ENCODE measurements at places on chromosomes 4 and X.

DNA sequence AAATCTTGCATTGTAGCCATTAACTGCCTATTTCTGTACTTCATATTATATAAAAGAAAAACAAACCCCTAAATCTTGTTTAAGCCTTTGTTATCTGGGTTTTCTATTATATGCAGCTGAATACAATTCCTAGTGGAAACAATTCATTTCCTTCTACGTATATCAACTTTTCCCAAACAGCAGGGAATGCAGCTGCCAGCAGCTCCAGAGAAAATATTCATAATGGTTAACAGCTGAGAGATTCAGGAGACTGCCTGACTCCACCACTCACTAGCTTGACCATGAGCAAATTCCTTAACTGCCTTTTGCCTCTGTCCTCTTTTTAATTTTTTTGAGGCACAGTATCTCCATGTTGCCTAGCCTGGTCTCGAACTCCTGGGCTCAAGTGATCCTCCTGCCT lies 146.2 kb downstream of the SPATA18 start:
- no peak for DNase-seq
- no peak overlapping the region for H3K4me3 ChIP-seq
- H3K36me3 ChIP-seq, result no peaks in the 10 kb centered on the region
- H3K27me3 ChIP-seq, result no peaks in the 10 kb centered on the region
- no peak overlapping the region for H3K27ac ChIP-seq

GRCh38 chrX:76183289-76184049 lies 10.6 kb downstream of the PBDC1 start:
- H3K36me3 ChIP-seq, result peaks cover 7% of the 10 kb centered on the region
- H3K4me1 ChIP-seq, result no peaks in the 10 kb centered on the region
- no peak overlapping the region for H3K4me3 ChIP-seq
- DNase-seq, result no peak
- H3K27me3 ChIP-seq, result no peaks in the 10 kb centered on the region
- H3K27ac ChIP-seq, result no peak overlapping the region

- H3K27me3 ChIP-seq, result no peaks in the 10 kb centered on the region
- peak overlapping the region; percentile 86 for H3K27ac ChIP-seq
- H3K36me3 ChIP-seq, result peaks cover 9% of the 10 kb centered on the region
- peak overlapping the region; percentile 55 for H3K4me3 ChIP-seq
- peaks cover 14% of the 10 kb centered on the region for H3K4me1 ChIP-seq
Observed at GRCh38 chr4:119025916-119026661, 109.5 kb upstream of the MYOZ2 start.

DNA sequence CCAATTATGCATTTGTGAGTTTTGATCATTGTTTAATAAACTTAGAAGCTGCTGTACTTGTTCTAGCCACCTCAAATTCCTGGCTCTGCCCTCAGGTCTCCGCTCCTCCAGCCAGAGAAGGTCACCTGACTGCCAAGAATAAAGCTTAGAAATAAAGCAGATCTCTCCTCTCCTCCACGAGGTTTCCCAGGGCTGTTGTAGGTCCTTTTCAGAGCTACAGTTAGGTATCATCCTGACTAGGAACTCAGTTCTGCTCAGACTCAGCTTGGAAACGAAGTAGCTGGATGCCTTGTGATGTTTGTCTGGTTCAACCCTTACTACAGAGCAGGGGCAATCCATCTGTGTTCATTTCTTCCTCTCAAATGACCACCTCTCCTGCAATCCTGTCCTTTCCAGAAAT lies 79.1 kb upstream of the RAPGEF2 start:
- H3K4me1 ChIP-seq, result peaks cover 14% of the 10 kb centered on the region
- H3K4me3 ChIP-seq, result no peak overlapping the region
- no peaks in the 10 kb centered on the region for H3K27me3 ChIP-seq
- no peaks in the 10 kb centered on the region for H3K36me3 ChIP-seq
- no peak for DNase-seq

DNA sequence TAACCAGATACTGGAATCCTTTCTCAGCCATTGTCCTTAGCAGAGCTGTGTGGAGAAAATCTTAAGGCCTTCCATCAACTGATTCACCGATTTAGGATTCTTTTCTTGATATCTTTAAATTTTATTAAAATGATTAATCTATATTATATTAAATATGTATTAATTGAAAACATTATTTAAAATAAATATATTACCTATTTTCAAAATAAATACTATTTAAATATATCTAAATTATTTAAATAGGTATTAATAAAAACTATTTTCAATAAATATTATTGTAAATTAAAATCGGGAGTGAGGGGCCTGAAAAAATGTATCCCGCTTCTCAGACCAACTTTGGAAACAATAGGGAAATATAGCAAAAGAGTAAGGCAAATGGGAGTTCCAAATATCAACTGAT lies 94.0 kb upstream of the HPF1 start:
- no peak overlapping the region for H3K4me3 ChIP-seq
- H3K4me1 ChIP-seq, result no peaks in the 10 kb centered on the region
- H3K27ac ChIP-seq, result no peak overlapping the region
- H3K27me3 ChIP-seq, result no peaks in the 10 kb centered on the region
- DNase-seq, result no peak
- no peaks in the 10 kb centered on the region for H3K36me3 ChIP-seq

DNA sequence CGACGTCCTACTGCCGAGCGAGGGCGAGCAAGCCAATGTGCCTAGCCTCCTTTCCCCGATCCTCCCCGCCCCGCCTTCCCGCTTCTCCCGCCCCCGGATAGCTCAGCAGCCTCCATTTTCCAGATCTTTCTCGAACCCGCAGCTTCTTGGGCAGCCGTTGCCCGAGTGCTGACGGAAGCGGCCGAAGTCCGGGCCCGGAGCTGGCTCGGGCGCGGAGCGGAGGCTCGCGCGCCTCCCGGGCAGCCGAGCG lies 172 bp upstream of the HSPA4L start:
- H3K4me3 ChIP-seq, result peak overlapping the region; percentile 69
- peak; percentile 91 for DNase-seq
- H3K27me3 ChIP-seq, result no peaks in the 10 kb centered on the region
- H3K36me3 ChIP-seq, result no peaks in the 10 kb centered on the region

- H3K27ac ChIP-seq, result no peak overlapping the region
- no peak for DNase-seq
- H3K36me3 ChIP-seq, result no peaks in the 10 kb centered on the region
- H3K4me3 ChIP-seq, result no peak overlapping the region
- H3K4me1 ChIP-seq, result no peaks in the 10 kb centered on the region
- no peaks in the 10 kb centered on the region for H3K27me3 ChIP-seq
Observed at GRCh38 chr4:144463896-144464295, 182.1 kb upstream of the HHIP start.

GRCh38 chr4:108834166-108834834 lies 71.4 kb upstream of the ETNPPL start:
- no peak overlapping the region for H3K4me3 ChIP-seq
- H3K27me3 ChIP-seq, result no peaks in the 10 kb centered on the region
- DNase-seq, result no peak
- no peaks in the 10 kb centered on the region for H3K4me1 ChIP-seq
- H3K36me3 ChIP-seq, result no peaks in the 10 kb centered on the region

GRCh38 chr4:155666344-155667221 lies at the start of gene GUCY1A1:
GUCY1A1 (plus strand) TSS chr4:155666848; CDS start chr4:155696868, 30,020 bp downstream.
- H3K27ac ChIP-seq, result peak within 1 kb of the TSS; percentile 91
- H3K4me1 ChIP-seq, result peaks cover 6% of the 10 kb centered on the region
- H3K27me3 ChIP-seq, result no peaks in the 10 kb centered on the region
- H3K4me3 ChIP-seq, result peak within 1 kb of the TSS; percentile 80
- H3K36me3 ChIP-seq, result no peaks in the 10 kb centered on the region
- DNase-seq, result no peak

DNA sequence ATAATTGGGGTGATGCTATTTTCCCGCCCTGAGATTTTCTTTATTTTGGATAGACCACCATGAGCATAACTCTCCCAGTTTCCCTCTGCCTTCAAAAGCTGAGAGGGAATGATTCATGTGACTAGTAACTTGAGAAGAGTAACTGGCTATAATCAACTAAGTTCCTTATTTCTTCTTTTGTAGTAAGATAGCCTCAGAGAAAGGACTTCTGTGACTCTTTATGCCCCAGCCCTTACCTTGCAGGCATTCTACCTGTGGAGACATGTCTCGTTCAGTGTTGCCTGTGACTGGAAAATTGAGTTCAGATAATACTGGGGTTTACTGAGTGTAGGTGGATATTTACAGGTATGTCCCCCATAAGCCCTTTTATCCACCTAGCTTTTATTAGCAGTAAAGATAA lies 715.4 kb upstream of the HS3ST1 start:
- DNase-seq, result no peak
- H3K27me3 ChIP-seq, result no peaks in the 10 kb centered on the region

DNA sequence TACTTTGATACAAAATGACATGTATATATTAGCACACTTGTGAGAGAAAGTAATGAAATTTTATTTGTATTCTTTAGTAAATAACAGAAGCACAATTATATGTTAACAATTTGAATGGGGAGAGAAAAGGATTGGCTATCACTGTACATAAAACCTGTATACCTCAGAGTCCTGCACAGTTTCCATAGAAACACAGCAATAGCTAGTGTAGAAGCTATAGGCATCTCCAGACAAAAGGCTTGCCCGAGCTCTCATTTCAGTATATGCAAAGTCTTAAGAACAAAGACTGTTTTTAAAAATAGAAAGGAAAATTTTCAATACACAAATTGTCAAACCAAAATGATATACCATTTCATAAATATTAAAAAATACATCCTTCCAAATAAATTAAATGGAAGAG lies 38.5 kb downstream of the GPM6A start:
- no peak overlapping the region for H3K27ac ChIP-seq

- no peaks in the 10 kb centered on the region for H3K4me1 ChIP-seq
- H3K27ac ChIP-seq, result no peak overlapping the region
- H3K36me3 ChIP-seq, result no peaks in the 10 kb centered on the region
Observed at GRCh38 chr4:142961866-142962265, 115.8 kb upstream of the INPP4B start.

DNA sequence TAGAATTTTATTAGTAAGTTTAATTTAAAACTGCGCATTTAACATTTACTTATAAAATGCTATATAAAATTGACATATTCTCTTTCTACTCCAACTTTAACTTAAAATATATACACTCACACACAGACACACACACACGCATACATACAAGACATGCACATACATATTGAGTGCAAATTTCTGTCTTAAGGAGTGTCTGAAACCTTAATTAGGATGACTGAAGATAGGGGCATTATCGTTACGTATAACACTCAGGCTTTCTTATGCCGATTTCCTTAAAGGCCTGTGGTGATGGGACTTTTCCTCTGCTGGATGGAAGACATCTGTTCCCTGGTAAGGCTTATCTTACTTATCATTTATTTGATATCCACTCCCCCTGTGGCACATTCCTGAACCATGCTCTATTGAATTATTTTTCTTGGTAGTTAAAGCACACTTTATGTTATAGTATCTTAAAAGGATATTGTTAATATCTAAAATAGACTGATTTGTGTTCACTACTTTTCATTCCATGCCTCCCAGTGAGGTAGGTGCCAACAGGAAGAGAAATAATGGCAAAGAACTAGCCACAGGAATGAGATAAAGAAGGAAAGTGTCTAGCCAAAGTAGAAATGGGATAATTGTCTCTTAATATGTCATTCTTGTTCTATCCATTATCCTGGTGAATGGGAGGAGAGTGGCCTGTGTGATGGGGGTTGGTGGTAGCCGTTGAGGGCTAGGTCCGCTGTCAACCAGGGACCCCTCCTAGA lies 92.9 kb upstream of the GPRIN3 start:
- H3K36me3 ChIP-seq, result no peaks in the 10 kb centered on the region
- H3K4me3 ChIP-seq, result no peak overlapping the region
- H3K27me3 ChIP-seq, result no peaks in the 10 kb centered on the region

- peaks cover 26% of the 10 kb centered on the region for H3K27me3 ChIP-seq
- H3K36me3 ChIP-seq, result no peaks in the 10 kb centered on the region
- H3K27ac ChIP-seq, result no peak overlapping the region
- DNase-seq, result no peak
- H3K4me1 ChIP-seq, result peaks cover 12% of the 10 kb centered on the region
Observed at GRCh38 chr4:8278421-8279287, 9.1 kb downstream of the HTRA3 start.

DNA sequence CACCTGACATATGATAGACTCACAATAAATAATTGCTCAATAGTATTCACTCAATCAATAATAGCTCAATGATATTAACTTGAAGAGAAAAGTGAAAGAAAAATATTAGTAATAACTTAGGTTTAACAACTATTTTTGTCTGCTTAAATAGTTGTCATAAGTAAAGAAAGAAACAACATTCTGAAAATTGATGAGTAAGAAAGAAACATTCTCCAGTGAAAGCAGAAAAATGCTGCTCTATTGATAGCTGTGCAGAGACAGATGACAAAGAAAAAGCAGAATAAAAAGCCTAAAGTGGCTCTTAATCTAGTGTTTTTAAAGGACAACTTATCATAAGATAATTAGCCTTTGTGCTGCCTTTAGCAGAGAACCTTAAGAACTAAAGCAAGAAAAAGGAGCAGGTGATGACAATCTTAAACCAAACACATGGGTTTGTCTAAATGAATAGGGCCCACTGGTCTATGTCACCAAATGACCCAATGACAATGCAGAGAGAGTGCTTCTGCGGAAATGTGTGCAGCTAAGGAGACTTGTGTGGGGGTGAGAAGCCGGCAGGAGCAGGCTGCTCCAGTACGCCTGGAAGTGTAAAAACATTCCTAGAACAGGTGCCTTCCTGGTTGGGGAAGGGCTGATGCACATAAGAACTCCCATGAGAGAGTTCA lies 13.2 kb downstream of the HS3ST1 start:
- no peak overlapping the region for H3K27ac ChIP-seq
- H3K27me3 ChIP-seq, result no peaks in the 10 kb centered on the region
- H3K36me3 ChIP-seq, result no peaks in the 10 kb centered on the region

GRCh38 chr4:147508346-147508745 lies 27.4 kb downstream of the EDNRA start:
- no peak for DNase-seq
- no peaks in the 10 kb centered on the region for H3K4me1 ChIP-seq
- H3K36me3 ChIP-seq, result no peaks in the 10 kb centered on the region

- no peaks in the 10 kb centered on the region for H3K36me3 ChIP-seq
- H3K27ac ChIP-seq, result no peak overlapping the region
- H3K4me3 ChIP-seq, result no peak overlapping the region
- no peaks in the 10 kb centered on the region for H3K4me1 ChIP-seq
Observed at GRCh38 chr4:184462724-184463123, 11.6 kb downstream of the IRF2 start.

DNA sequence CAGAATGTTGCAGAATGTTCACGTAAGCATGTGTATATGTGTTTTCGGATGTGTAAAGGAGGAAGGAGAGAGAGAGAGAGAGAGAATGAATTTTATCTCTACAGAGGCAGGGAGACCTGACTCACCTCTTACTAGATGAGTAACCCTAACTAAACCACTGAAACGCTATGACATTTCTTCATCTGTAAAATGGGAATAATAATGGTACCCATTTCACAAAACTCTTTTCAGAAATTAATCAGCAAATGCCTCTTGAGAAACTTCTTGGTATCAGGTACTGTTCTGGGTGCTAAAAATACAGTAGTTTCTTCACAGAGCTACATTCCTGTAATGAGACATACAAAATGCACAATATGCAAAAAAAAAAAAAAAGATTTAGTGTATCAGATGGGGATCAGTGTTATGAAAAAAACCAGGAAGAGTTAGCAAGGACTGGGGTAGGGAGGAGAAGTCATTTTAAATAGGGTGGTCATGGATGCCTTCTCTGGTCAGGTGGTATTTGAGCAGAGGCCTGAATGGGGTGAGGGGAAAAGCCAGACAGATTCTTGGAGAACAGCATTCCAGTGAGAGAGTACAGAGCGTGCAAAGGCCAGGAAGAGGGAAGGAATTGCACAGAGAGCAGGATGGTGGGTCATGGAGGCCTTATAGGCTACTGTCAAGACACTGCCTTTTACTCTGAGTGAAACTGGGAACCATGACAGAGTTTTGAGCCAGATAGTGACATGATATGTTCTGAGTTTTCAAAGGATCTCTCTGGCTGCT lies 84.9 kb upstream of the SPANXB1 start:
- H3K4me3 ChIP-seq, result no peak overlapping the region
- H3K4me1 ChIP-seq, result no peaks in the 10 kb centered on the region
- no peak for DNase-seq
- H3K27ac ChIP-seq, result no peak overlapping the region

- H3K27me3 ChIP-seq, result no peaks in the 10 kb centered on the region
- no peak overlapping the region for H3K4me3 ChIP-seq
- H3K36me3 ChIP-seq, result no peaks in the 10 kb centered on the region
- no peak overlapping the region for H3K27ac ChIP-seq
- peak; percentile 23 for DNase-seq
Observed at GRCh38 chr4:114659386-114660008, 60.9 kb downstream of the UGT8 start.

Measured in tibial artery (tissue), 4 donors.